ENCODE measurements at places on chromosomes 7 and 10.

DNA sequence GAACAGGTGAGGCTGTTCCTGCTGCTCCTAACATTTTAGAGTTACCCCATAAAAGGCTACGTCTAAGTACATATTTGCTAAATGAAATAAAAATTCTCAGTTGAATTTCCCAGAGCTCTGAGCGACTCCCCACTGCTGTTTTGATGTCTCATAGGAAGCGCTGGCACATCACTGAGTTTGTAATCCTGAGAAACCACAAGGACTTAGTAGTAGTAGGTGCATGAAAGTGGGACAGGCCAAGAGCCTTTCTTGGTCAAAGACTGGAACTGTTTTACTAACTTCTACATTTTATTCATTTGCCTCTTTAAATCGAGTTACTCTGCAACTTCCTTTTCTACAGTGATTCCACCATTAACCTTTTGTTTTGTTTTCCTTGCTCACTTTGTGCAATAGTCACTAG lies 85.9 kb downstream of the XPNPEP1 start:
- DNase-seq: no peak

- peak; percentile 46 for DNase-seq
Measured at GRCh38 chr7:22154143-22154529, 202.8 kb downstream of the RAPGEF5 start.

DNA sequence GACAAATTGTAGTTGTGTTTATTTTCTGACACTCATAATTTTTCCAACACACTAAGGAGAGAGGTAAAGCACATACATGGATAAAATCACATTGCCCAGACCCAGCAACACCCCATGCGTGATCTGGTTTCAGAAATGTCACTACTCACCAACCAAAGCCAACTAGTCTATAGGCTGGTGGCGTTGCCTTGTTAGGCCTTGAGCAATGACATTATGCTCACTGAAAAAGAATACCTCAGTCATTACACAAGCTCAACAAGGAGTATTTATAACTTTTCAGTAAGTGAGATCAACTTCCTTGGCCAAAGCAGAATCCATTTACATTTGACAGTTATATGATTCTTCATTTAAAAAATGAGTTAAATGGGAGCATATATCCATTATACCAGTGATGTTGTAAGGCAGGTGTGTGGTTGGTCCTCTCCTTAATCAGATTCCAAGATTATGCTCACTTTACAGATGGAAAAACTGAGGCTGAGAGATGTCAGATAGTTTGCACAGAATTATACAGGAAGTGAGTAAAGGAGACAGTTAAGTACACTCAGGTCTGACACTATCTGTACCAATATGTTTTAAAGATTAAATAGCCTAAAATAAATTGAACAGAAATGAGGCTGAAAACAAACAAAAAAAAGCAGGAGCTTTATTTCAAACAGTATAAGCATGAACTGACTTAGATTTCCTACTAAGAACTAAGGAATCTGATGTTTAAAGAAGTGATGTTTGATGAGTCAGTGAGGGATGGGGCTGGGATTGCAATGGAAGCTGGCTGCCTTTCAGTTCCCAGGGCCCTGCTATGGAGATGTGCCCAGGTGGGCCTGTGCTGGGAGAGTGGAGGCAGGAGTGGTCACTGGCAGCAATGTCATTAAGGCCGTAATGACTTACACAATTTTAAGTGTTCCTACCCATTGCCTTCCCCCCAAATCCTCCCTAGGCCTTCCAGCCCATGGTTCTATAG lies 118.3 kb downstream of the RAPGEF5 start:
- DNase-seq: no peak

DNA sequence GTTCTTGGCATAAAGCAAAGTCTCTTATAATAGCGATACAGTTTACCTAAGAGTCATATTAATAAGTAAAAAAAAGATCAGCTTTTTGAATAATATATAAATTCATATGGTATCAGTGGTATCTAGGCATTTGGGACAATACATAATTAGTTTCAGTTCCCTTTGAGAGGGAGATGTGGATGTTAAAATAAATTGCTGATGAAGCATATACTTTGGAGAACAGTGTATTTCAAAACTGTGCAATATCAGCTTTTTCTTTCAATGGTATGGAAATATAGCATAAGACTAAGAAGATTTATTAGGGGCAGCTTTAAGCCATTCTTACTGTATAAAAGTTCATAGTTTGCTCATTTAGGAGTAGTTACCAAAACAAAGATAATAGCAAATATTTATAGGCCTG lies 35.5 kb downstream of the MDFIC start:
- no peak for DNase-seq
